ENCODE measurements at places on chromosomes 13 and 19.

DNA sequence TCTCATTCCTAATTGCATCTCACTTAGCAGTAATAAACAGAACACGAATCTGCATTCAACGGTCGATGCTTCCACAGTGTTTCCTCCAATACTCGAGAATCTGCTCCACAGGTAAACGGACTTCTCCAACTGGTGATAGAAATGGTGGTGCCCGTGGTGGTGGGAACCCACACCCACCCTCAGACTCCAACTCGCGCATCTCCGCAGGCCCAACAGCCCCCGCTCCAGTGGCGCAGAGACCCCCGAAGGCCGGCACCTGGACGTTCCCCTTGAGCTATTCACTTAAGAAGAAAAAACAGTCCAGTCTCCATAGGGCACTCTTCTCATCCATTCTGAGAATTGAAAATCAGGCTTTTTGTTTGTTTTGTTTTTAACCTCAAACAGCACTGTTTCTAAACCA is 13.8 kb upstream of the RASA3 start:
- DNase-seq, result no peak

DNA sequence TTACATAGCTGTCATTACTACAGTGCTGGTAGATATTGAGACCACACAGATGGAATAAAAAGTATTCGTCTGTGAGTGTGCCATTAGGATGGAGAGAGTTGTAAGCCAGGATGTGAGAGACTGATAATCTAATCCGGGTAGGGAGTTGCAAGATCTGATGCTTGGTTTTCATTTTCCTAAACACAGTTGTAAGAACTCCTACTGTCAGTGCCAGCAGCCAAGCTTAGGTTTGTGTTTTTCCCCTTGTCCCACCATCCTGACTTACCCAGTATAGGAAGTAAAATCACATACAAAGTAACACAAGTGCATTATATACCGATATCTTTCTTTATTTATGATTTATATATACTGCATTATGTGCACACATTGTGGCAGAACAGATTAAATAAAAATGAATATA is 726.4 kb upstream of the PCDH20 start:
- no peak for DNase-seq

GRCh38 chr13:97266332-97266731 is 44.2 kb downstream of the MBNL2 start:
- DNase-seq, result no peak

DNA sequence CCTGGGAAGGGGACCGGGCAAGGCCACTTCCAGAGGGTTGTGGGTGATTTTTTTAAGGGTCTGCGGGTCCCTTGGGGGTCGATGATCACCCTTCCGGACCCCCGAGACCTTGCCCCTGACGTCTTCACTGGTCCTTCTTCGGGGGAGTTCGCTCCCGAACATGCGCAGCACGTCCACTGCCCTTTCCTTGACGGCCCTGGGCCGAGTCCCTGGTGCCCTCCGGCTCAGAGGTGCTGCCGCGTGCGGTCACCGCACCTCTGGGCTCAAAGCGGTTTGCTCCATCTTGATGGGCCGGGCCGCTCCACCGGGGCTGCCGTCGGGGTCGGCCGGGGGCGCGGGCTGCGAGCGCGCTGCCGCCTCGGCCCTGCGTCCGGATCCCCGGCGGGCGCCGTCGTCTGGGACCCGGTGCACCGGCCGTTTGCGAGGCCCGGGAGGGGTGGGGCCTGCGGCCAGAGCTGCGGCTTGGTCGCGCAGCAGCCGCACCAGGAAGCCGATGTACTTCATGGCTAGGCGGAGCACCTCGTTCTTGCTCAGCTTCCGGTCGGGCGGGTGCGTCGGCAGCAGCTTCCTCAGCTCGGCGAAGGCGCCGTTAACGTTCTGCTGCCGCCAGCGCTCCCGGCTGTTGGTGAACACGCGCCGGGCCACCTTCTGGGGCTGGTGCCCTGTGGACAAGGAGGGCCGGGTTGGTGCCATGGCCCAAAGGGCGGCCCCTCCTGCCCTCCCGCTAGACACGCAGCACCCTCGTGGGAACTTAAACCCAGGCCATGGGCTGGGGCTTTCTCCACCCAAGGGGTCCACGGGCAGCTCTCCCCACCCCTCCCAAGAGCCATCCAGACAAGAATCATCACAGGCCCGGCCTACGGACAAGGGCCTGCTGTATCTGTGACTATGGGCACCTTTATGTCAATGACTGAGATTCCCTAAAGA is 3.3 kb downstream of the LYL1 start:
- DNase-seq, result peak; percentile 65

GRCh38 chr13:108938155-108938554 is 308.7 kb downstream of the MYO16 start:
- no peak for DNase-seq

GRCh38 chr19:16077984-16078758 is 1.9 kb downstream of the TPM4 start:
- peak; percentile 73 for DNase-seq

DNA sequence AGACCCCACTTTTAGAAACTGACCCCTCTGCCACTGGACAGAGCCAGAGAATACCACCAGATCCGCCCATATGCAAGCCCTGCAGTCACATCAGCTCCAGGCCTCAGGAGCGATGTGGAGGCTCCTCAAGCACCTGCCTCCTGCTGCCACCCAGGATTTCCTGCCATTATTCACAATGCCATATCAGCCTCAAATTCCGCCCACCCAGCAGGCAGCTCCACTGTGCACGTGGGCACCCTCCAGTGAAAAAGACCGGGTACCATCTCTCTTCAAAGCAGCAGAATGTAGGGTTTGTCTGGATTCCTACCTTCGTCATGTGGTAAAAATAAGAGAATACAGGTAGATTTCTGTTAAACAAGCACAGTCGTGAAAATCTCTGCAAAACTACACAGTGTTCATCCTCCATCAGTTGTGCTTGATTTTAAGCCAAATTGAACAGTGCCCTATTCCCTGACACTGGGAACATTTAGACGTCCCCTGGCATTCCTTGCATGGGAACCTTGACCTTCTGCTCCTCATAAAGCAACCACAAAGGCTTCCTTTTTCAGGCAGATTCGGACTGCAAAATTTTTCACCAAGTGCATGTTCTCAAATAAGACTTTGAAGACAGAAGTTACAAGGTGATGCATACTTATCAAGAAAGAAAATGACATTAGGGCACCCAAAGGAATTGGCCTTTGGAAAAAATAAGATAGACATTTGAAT is 56.4 kb downstream of the FAM124A start:
- no peak for DNase-seq

- DNase-seq, result no peak
These were observed 56.1 kb downstream of the MLLT1 start for GRCh38 chr19:6223461-6224307.

DNA sequence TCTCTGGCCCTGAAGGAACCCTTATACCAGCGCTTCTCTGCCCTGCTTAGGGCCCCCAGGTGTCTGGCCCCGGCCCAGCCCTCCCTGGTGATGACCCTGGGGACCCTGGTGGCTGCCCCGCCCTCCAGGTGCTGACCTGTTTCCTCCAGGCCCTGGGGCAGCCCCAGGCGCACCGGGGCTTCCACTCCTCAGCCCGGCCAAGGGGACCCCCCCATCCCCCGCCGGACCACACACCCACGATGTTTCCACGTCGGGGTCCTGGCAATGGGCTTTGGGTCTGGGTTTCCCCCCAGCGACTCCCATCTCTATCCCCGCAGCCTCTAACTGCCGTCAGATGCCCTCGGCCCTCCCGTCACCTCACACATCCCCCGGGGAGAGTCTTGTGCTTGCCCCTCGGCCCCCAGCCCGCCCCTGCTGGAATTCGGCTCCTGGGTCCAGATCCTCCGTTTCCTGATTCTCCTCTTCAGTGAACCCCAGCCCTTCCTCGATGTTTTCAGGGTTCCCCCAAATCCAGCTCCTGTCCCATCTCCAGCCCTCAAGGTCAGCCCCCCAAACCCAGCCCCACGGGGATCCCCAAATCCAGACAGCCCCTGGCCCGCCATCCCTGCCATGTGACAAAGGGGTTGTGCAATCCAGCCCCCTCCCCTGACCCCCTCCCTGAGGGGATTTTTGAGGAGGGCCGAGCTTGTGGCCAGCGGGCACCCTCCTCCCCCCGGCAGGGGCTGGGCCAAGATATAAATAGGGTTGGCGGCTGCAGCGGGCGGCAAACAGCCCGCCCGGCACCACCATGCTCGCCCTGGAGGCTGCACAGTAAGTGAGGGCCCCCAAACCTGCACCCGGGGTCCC is at the start of gene SPIB:
Gene SPIB (plus strand): TSS at position 763 of the 846 bp plus-strand sequence. CDS start 25 bp downstream, at position 788.
- no peak for DNase-seq

DNA sequence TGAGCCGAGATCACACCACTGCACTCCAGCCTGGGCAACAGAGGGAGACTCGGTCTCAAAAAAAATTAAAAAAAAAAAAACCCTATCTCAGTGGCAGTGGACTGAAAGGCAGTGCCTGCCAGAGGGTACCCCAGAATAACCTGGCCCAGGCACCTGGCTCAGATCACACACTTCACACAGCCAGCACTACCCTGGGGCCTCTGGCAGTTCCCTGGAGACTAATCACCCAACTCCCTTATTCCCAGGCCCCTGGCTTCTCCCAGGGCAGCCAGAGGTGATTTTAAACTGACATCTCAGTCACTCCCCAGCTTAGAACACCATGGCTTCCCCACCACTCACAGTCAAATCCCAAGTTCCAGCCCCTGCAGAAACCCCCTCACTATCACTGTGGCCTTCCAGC is 3.5 kb upstream of the SLC27A5 start:
- DNase-seq, result no peak

DNA sequence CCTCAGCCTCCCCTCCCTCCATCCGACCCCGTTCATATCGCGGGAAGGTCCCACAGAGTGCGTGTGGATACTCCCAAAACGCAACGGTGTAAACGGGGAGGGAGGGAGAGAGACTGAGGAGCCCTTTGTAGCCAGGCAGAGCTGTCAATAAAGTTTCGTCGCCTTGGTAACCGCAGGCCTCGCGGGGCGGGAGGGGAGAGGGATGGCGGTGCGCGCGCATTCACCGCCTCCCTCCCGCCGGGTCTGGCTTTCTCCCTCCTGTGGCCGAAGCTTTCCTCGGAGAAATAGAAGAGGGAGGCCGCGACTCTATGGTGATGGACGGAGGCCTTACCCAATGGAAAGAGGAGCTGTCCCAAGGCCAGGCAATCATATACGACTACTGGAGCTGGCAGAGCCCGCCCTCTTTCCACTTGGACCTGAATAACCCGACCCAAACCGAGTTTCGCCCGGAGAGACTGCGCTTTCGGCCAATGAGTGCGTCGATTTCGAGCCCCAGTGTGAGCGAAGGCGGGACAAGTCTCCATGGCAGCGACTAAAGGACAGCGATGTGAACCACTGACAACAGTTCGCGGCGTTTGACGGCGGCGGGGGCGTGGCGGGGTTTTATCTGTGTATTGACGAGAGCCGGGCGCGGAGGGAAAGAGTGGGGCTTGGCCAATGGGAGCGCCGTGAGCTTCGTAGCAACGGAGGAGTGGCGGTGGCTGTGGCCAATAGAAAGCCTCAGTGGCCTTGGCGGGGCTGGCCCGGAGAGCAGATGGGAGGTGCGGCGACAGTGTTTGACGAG is at the start of gene KMT5C:
Gene KMT5C (plus strand): TSS at position 772 of the 784 bp plus-strand sequence. CDS start 2,061 bp downstream, outside the sequence.
- peak; percentile 100 for DNase-seq

DNA sequence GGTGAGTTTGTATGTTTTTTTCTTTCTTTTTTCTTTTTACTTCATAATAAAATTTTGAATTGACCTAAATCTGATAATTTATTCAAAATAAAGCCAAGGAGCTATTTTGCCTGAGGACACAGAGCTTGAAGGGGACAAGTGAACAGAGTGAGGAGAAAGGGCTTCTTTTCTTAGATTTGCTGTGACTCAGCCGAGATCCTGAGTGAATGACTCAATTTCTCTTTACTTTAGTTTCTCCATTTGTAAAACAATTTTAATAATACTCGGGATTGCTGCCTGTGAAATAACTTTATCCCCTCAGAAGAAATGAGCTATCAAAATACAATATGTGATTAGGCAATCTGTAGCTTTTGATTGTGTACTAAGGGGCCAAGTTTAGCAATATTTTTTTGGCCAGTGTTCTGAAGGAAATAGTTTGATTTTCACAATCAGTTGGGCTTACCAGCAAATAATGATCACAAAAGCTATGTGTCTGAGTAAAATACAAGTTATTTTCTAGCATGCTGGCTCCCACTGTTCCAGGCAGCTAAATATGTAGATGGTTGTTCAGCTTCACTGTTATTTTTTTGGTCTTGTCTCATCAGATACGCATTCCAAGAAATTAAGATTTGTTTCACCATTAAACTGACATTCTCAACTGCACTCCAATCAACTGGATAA is 437.5 kb downstream of the FGF9 start:
- no peak for DNase-seq

DNA sequence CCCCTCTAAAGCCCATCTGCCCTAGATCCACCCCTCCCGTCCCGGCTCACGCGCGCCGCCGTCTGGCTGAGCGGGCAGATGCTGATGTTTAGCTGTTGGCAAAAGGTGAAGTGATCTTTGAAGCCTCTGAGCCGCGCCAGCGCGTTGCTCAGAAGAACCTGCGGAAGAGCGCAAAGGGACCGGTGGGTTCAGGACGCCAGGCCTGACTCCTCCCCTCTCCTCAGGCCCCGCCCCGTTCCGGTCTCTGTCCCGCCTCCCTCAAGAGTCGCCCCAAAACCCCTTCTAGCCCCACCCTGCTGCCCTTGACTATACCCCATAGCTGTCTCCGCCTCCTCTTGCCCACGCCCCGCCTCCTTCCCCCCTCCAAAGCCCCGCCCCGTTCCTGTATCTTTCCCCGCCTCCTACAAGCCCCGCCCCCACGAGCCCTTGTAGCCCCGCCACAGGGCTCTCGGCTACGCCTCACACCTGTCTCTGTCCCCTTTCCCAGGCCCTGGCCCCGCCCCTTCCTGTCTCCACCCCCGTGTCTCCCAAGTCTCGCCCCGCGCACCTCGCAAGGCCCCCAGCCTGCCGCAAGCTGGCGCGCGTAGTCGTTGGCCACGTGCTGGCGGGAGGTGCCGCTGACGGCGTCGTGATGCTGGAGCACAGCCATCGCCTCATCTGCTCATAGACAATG is 9.5 kb downstream of the MAN2B1 start:
- DNase-seq, result no peak

GRCh38 chr13:63167699-63168337 is 1752.2 kb upstream of the PCDH20 start:
- DNase-seq, result no peak

DNA sequence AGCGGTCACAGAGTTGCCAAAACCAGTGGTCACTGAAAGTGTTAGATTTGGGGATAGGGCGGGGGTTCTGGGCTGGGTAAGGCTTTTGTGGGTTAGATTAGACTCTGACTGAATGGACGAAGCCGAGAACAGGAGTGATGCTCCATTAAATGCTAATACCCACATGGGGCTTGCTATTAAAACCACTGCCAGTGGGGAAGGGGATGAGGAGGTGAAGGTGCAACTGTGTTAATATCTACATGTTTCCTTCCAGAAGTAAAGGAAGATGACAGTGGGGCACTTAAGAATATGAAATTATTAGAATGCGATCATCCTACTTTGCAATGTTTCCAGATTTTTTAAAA is 573 bp upstream of the ZNF614 start:
- DNase-seq, result no peak

- no peak for DNase-seq
These were observed 829 bp downstream of the B3GLCT start for GRCh38 chr13:31200637-31200971.

All from amniotic epithelial cell (primary cell).